ENCODE measurements at places on chromosomes 1 and 21. TPM values are rescaled to one million over a fixed set of nuclear protein-coding genes. Genes with fewer than 3 reads are reported as not detected.

DNA sequence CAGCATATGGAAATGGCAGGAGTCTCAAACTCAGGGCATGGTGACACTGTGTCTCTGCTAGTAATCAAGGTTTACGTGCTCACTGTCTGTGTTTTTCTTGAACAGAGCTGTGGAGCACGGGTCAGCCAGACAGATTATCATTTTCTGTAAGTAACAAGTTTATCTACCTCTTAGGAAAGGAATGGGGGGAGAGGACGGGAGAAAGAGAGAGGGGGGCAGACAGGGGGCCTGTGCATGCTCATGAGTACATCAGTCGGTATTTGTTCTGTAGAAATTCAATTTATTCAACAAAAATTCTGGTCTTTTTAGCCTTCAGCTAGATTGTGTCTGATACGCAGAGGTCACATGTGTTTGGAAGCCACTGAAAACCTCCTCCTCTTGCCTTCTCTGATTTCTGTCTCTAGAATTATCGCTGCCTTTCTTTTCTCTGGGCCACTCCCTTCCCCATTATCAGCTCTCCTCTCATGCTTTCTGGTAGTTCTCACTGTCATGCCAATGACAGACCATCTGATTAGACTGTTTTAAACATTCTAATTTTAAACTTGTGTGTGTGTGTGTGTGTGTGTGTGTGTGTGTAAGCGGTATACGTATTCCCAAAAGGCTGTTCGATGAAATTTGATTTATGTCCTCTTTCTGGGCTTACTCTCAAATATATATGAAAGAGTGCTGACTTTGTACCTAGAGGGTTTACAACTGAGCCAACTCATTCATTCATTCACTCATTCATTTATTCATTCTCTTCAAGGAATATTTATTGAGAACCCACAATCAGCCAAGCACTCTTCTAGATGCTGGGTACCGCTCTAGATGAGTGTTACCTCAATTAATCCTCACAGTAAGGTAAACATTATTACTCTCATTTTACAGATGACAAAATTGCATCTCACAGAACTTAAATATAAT lies 636.9 kb downstream of the KIF26B start:
- DNase-seq: no peak

Gene PLA2G4A
- 2.2 TPM for polyA plus RNA-seq

DNA sequence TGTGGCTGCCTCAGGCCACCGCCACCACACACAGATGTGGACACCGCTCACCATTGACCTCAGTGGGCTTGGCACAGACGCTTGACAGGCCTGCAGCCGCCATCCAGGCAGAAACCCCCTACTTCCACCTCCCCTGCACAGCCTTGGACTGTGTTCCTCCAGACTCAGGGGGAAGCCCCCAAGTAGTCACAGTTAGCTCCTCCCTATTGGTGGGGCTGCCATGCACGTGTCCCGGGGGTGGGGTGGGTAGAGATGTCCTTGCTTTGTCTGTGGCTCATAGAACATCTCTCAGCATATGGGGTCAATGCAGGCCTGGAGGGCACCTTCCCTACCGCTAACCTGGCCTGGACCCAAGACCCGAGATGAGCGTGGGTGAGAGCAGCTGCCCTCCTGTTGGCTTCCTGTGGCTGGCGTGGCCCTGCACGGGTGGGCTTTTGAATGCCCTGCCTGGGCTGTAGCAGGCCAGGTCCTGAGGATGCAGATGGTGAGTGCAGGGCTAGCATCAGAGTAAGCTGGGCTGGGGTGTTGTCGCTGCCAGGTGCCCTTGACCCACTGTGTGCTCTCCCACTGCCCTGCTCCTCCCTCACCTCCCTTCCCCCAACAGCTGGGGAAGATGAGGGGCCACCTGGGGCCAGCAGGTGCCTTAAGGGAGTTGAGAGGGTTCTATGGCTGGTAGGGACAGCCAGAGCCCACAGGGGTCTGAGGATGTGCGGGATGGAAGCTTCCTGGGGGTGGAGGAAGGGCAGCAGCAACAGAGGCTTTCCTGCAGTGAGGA lies 6.2 kb downstream of the CROCC start:
- DNase-seq: no peak

DNA sequence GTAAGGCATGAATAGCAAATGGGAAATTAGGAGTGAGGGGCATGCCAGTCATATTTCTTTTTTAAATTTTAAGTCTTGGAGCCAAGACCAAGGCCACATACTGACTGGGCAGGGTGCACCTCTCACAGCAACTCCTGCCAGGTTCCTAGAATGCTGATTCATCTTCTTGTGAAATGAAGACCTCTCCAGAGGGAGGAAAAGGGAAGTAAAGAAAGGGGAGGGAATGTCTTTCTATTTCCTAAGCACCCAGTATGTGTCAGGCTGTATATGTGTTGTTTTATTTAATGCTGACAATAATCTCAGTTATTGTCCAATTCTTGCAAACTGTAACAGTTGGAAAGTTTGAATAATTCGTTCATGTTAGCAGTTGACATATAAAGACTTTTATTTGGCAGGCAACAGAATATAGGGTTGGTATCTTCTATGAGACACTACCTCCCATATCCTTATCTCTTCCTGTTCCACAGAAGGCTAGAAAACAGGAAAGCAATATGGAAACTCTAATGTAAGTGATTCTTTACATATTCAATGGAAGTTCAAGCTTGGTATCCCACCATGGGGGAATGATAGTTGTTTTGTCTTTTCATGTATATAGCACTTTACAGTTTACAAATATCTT lies 259.1 kb upstream of the USP24 start:
- no peak for DNase-seq

Gene AMPD1
- polyA plus RNA-seq: 142 TPM

GRCh38 chr1:170674986-170675385 lies 11.1 kb downstream of the PRRX1 start:
- DNase-seq: no peak

Gene LCE1F
- polyA plus RNA-seq: not detected

DNA sequence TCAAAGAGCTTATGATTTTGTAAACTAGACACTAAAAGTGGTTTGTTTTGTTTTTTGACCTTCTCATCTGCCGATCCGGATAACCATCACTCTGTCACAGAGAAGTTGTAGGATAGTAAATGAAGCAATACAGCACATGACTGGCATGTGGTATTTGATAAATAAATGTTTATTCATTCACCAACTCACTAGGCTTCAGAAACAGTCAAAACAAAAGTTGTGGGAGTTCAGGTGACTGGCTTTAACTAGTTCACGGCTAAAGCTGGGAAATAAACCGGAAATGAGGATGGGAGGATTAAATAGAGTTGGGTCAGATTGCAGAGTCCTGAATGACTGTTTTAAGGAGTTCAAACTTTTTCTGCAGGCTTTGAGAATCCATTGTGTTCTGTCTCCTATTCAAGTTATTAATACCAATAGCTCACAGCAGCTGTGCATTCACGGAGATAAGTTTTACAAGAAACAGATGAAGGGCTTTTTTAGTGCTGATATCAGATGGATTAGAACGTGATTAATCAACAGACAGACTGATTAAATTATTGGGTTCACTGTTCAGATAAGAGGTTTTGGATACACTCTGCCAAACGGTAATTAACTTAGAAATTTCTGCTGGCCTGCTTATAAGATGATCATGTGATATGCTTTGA lies 463.3 kb downstream of the DPYD start:
- DNase-seq: no peak

Gene AQP10
- polyA plus RNA-seq: not detected

Gene S100B
- polyA plus RNA-seq: 10.1 TPM

Gene HSPA6
- 0.67 TPM for polyA plus RNA-seq

DNA sequence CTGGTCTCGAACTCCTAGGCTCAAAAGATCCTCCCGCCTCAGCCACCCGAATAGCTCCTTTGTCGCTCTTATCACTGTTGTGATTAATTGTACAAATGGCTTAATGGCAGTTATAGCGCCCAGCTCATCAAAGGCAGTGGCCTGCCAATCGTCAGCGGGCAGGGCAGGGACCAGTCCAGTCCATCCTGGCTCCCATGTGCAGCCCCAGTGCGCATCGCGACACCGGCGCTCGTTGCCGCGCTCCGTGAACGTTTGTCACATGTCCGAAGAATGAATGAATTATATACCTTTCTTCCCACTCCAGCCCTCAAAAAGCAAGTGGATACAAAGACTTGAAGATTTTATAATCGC lies 18.4 kb downstream of the MTX1 start:
- DNase-seq: peak; percentile 41

Gene MRPL20
- polyA plus RNA-seq: 91.1 TPM

DNA sequence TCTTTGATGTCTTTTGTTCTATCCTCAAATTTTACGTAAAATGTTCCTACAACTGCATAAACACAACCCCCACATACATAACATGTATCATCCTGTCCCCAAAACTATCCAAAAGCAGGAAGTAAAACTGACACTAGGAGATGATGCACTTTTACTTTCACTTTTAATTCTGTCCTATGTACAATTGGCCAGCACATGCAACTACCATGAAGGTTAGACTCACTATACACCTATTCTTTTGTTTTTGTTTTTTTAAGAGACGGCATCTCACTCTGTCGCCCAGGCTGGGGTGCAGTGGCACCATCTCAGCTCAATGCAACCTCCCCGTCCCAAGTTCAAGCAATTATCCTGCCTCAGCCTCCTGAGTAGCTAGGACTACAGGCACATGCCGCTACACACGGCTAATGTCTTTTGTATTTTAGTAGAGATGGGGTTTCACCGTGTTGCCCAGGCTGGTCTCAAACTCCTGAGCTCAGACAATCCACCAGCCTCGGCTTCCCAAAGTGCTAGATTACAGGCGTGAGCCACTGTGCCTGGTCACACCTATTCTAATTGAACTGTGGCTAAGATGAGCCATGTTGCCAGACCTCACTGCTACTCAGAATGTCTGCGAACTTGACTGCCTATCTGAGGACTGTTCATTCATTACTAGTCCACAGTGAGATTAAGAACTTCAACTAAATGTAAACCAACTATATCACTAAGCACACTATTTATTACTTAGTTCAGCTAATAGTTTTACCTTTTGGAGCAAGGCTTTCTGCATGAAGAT lies 48.0 kb downstream of the TOR3A start:
- DNase-seq: no peak

DNA sequence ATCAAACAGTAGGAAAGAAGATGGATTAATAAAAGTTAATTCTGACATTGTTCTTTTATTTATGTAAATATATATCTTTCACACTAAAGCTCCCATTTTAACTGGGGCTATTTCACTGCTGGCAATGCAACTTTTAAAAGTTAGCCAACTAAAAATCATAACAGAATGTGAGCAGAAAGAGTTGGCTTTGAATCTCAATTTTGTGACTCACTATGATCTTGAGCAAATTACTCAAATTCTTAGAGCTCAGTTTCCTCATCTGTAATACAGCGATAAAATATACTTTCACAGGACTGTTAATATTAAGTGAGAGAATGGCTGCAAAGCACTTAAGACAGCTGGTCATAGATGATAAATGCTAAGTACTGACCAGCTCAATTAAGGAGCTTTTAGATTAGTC lies 10.8 kb downstream of the EFCAB14 start:
- no peak for DNase-seq

- peak; percentile 56 for DNase-seq
Observed at GRCh38 chr1:70142075-70142474, 63.3 kb downstream of the LRRC40 start.

- DNase-seq: no peak
Observed at GRCh38 chr1:7299994-7300393, 471.1 kb upstream of the VAMP3 start.

Gene KRTAP19-1
- polyA plus RNA-seq: not detected

DNA sequence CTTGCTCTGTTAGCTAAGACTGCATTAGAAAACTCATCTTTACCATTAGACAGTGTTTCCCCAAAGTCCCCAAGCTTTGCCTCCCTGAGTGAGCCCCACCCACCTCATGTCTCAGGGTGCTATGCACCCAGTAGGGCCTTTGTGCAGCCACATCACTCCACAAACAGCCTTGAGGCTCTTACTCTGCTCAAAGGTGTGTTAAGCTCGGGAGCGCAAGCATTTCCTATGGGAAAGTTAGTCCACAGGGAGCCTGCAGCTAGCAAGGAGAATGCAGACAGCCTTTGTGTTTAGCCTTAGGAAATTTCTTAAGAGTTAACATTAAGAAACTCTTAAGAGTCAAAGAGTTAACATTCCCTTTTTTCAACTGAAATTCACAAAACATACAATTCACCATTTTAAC lies 278.8 kb downstream of the AJAP1 start:
- no peak for DNase-seq

Gene PBX1
- polyA plus RNA-seq: 55.4 TPM

GRCh38 chr1:64031236-64031635 lies 172.2 kb upstream of the UBE2U start:
- DNase-seq: no peak

DNA sequence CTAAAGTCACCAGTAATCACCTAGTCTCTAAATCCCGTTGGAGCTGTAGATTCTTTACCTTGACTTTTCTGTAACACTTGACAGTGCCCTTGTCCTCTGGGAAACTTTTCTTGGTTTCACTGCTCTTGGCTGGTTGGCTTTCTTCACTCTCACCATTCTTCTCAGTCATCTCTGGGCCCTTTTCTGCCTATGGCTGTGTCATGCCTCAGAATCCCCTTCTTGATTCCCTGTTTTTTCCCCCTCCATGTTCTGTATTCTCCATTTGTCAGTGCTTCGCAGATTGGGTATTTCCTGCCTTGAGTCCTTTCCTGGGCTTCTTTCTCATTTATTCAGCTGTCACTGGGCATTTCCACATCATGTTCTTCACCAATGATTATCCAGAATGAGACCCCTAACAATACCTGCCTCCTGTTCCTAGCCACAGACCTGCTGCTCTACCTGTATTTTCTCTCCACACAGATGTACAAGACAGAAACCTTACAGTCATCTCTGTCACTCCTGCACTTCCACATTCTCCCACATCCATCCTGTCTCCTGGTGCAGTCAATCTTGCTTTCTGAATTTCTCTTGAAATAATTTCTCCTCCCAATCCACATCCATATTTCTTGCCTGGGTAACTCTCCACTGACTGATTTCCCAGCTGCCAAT lies 14.7 kb downstream of the UCK2 start:
- no peak for DNase-seq

Gene OLFML2B
- polyA plus RNA-seq: 85.0 TPM

Gene CEP104
- polyA plus RNA-seq: 20.1 TPM

Gene OR6K3
- polyA plus RNA-seq: not detected

Gene PLA2G2F
- not detected for polyA plus RNA-seq

DNA sequence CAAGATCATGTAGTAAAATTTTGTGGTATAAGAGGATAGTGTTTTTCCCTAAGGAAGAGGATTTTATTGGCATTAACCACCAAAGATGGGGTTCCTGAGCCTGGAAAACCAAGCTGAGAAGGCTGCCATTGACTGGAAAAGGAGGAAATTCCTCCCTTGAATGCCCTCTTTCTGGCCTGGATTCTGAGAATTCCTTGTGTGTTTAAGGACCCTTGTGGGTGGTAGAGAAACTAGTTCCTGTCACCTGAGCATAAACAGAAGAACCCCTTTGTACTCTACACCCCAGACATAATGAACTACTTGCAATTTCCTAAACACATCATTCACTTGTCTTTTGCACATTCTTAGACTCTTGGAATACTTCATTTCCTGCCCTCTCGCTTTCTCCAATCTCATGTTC lies 33.1 kb upstream of the CEP350 start:
- no peak for DNase-seq

Gene ZYG11B
- polyA plus RNA-seq: 39.0 TPM

Measured in hindlimb muscle (tissue), 1 donor.